ENCODE measurements at places on chromosomes 11 and 22. TPM values are rescaled to one million over a fixed set of nuclear protein-coding genes. Genes with fewer than 3 reads are reported as not detected.

SSH3 gene
- 4.6 TPM for total RNA-seq

SEZ6L gene
- total RNA-seq: 181 TPM

TRIM51G gene
- total RNA-seq: not detected

CENPM gene
- 8.1 TPM for total RNA-seq

APOL1 gene
- total RNA-seq: 0.92 TPM

FZD4 gene
- 6.5 TPM for total RNA-seq

POLR3H gene
- 27.7 TPM for total RNA-seq

POLD4 gene
- total RNA-seq: 4.2 TPM

PHOX2A gene
- total RNA-seq: not detected

OR8D1 gene
- total RNA-seq: not detected

OR6T1 gene
- not detected for total RNA-seq

CTSW gene
- not detected for total RNA-seq

ANKK1 gene
- 0.23 TPM for total RNA-seq

PRCP gene
- 50.1 TPM for total RNA-seq

OR10A2 gene
- total RNA-seq: not detected

MFNG gene
- 4.2 TPM for total RNA-seq

LMO2 gene
- total RNA-seq: 24.7 TPM

TRIM48 gene
- total RNA-seq: not detected

ZP1 gene
- total RNA-seq: 0.46 TPM

CHRNA10 gene
- 0.92 TPM for total RNA-seq

B3GAT1 gene
- total RNA-seq: 56.7 TPM

TSPAN32 gene
- total RNA-seq: 0.69 TPM

CCDC87 gene
- total RNA-seq: 1.2 TPM

CATSPER1 gene
- total RNA-seq: not detected

SSTR3 gene
- total RNA-seq: 1.2 TPM

CHRDL2 gene
- total RNA-seq: not detected

OR8G5 gene
- total RNA-seq: not detected

KRTAP5-2 gene
- total RNA-seq: not detected

PLAAT2 gene
- not detected for total RNA-seq

FAM181B gene
- 17.8 TPM for total RNA-seq

MS4A6E gene
- not detected for total RNA-seq

PATE2 gene
- 2.1 TPM for total RNA-seq

CLCF1 gene
- total RNA-seq: not detected
